LNCaP clone FGC (cell line): ENCODE measurements at places on chromosomes 3 and 15.

GRCh38 chr3:2940062-2940461 lies 170.1 kb downstream of the IL5RA start:
- DNase-seq: no peak

DNA sequence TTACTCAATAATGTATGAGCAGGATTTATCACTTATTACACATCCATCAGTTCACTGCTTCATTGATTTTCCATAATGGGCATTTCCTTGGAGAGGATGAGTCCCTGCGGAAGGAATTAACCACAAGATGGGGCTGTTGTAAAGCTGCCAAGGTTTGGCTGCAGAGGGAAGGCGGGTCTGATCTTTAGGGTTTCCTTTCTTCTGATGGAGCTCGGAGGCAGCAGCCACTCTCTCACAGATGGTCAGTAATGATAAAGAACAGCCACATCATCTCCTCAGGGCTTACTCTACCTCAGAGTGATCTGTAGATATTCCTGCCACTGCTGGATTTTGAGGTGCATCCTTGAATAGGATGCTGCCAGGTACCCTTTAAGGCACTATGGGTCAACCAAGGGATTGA lies 115.2 kb downstream of the USP13 start:
- DNase-seq: no peak

DNA sequence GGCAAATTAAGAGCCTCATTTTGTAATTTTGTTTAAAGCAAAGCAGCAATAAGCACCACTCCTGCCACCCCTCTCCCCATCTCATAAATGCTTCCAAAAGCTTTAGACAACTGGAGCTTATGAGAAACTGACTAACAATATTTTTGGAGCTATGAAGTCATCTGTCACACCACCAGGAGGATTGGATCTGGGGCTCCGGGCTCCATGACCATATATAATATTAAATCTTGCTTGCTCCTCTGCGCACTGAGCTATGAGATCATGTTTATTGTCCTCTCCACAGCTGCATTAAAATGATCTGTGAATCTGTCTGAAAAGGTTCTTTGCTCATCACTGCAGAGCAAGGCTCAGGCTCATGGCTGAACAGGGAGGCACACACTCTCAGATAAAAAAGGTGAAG lies 323.7 kb downstream of the ZNF621 start:
- no peak for DNase-seq

- DNase-seq: no peak
These were observed 244.3 kb downstream of the ZIC1 start for GRCh38 chr3:147653367-147653923.

GRCh38 chr3:196821806-196822355 lies 45.8 kb upstream of the SENP5 start:
- DNase-seq: no peak

- DNase-seq: no peak
These were observed 98.6 kb downstream of the ZIC1 start for GRCh38 chr3:147507638-147508286.

DNA sequence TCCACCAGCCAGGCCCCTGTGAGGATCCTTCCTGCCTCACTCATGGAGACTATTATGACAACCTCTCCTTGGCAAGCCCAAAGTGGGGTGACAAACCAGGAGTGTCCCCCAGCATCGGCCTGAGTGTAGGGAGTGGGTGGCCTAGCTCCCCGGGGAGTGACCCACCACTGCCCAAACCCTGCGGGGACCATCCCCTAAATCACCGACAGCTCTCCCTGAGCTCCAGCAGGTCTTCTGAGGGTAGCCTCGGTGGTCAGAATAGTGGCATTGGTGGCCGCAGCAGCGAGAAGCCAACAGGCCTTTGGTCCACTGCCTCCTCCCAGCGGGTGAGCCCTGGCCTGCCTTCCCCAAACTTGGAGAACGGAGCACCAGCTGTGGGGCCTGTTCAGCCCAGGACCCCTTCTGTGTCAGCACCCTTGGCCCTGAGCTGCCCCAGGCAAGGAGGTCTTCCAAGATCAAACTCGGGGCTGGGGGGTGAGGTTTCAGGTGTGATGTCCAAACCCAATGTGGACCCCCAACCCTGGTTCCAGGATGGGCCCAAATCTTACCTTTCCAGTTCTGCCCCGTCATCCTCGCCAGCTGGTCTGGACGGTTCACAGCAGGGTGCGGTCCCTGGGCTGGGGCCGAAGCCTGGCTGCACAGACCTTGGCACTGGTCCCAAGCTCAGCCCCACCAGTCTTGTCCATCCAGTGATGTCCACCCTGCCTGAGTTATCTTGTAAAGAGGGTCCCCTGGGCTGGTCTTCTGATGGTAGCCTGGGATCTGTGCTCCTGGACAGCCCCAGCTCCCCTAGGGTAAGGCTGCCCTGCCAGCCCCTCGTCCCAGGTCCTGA lies 1.0 kb downstream of the LIMD1 start:
- DNase-seq: no peak

DNA sequence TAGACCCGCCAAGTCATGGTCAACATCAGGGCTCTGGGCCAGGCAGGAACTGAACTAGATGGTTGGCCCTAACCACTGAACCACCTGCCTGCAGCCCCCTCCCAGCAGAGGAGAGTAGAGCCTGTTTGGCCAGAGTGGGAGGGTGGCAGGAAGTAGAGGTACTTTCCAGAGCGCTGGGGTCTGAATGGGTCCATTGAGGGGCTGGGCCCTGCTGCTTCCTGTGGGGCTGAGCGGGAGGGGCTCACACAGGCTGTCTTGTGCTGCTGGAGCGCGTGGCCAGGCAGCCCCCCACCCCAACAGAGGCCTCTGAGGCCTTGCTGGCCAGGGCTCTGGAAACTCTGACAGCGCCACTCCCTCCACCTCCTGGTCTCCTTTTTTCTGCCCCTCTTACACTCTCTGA lies 17.4 kb downstream of the CSPG4 start:
- DNase-seq: no peak

GRCh38 chr3:179182902-179183301 lies 34.7 kb downstream of the PIK3CA start:
- DNase-seq: no peak

- DNase-seq: no peak
These were observed 298.3 kb downstream of the SHQ1 start for GRCh38 chr3:72549761-72550581.

- DNase-seq: no peak
These were observed 660.9 kb upstream of the CBLB start for GRCh38 chr3:106529738-106530137.

DNA sequence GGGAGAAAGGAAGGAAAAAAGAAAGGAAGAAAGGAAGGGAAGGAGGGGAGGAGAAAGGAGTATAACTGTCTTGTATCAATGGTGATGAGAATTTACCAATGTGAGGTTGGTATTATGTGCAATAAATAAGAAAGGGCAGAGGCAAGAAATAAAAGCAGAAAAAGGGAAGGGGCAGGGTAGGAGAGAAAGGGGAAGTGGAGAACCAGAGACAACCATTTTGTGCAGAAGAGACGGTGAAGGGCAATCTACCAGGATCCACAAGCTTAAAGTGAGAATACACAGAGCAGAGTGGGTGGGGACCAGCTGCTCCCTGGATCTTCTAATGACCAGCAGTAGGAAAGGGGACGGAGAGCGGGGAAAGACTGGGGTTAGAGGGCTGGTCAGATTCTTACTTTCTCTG lies 106.9 kb upstream of the SLCO2A1 start:
- DNase-seq: no peak

GRCh38 chr3:195443391-195443989 lies 670 bp upstream of the ACAP2 start:
- no peak for DNase-seq

- DNase-seq: no peak
These were observed 10.3 kb upstream of the HMCES start for GRCh38 chr3:129268396-129268795.

- DNase-seq: no peak
These were observed 96.0 kb downstream of the ABHD5 start for GRCh38 chr3:43786526-43787305.

GRCh38 chr15:31268911-31269784 lies 57.5 kb upstream of the KLF13 start:
- no peak for DNase-seq

DNA sequence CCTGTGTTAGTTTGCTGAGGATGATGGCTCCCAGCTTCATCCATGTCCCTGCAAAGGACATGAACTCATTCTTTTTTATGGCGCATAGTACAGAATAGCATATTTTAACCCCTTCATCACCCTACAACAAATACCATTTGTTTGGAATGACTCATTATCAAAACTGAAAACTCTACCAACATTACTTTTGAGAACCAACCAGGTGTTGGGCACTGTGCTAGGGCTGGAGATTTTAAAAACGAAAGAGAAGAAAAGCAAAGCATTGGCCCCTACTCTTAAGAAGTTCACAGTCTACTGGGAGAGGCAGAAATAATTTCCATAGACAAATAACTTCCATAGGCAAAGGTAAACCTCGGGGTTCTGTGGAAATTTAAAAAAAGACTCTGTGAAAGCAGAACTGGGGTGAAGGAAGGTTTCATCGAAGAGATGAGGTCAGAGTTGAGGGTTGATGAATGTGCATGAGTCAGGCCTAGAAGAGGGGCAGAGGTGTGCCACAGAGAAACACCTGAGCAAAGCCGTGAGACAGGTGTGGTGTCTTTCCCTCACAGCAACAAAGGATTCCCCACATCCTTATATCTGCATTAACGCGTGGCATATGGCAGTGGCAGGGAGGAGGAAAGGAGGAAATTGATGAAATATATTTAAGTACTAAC lies 51.0 kb downstream of the MCF2L2 start:
- DNase-seq: no peak

- no peak for DNase-seq
These were observed 178.5 kb upstream of the RASGRP1 start for GRCh38 chr15:38743147-38743546.

DNA sequence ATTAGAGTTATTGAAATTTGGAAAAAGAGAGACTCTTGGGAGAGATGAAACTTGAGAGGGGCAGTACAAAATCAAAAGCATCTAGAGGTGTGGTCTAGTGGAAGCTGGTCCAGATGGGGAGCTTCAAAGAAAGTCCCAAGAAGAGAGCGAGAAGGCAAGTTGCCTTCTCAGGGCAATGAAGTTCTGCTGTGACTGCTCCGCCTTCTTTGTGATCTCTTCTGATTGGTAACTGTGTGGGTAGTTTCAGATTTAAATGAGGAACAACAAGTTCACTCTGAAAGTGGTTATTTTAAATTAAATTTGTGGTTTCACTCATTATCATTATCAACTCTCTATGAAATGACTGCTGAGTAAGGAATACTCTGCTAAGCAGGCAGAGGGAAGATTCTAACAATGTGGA lies 233.3 kb downstream of the NLGN1 start:
- DNase-seq: no peak

GRCh38 chr15:61106044-61106834 lies 122.9 kb downstream of the RORA start:
- no peak for DNase-seq

- no peak for DNase-seq
These were observed 193.4 kb downstream of the PDZRN3 start for GRCh38 chr3:73431183-73431900.
